Astrocyte of the spinal cord (primary cell): ENCODE measurements at places on chromosomes 7 and 10.
A peak's percentile ranks its signal among the peaks of the same experiment; 100 is the strongest.

DNA sequence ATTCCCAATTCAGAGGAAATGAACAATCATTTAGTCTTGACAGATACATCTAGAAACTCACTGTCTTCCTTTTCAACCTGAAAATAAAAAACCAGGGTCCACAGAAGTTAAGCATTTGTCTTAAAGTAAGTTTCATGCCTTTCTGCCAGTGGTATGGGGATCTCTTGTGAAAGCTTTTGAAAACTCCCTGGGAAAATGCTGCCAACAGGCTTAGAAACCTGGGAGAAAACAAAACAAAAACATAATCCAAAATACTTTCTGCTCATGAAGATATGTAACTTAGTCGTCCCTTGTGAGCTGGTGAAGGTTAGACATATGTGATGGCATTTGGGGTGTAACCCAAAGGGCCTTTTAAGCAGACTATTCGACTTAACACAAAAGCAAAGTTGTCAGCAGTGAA is 66.4 kb upstream of the ZNF438 start:
- DNase-seq: no peak

- no peak for DNase-seq
These were observed 20.0 kb upstream of the GPR146 start for GRCh38 chr7:1024331-1024841.

DNA sequence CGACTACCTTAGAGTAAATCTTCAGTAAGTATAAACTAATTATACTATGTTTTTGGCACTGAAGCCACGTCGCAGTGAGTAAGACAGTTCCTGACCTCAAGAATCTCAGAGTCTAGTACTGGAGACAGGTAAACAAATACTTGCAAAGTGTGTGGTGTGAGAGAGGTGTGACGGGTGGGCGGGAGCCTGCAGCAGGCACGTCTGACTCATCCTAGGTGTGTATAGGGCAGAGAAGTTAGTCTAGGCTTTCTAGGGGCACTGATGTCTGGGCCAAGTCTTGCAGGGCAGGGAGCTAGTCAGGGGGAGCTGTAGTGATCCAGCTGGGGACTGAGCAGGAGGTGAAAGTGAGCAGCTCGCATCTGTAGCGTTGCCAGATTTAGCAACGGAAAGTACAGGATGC is 35.9 kb upstream of the SFTPD start:
- DNase-seq: no peak

DNA sequence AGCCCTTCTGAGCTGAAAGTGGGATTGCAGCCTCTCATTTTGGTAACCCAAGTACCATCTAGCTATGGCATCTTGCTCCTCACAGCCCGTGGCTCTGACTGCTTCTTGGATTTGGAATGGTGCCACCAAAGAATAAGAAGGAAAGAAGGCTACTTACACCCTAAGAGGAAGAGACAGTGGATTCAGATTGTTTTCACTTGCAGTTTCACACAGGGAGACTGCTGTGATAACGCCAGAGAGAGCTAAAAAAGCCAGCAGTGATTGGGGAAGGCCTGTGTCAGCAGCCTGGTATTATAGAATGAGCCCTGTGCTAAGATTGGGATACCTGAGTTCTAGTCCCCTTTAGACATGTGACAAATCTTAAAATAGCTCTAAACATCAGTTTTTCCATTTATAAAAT is 3.6 kb upstream of the LRRC4 start:
- DNase-seq: no peak

DNA sequence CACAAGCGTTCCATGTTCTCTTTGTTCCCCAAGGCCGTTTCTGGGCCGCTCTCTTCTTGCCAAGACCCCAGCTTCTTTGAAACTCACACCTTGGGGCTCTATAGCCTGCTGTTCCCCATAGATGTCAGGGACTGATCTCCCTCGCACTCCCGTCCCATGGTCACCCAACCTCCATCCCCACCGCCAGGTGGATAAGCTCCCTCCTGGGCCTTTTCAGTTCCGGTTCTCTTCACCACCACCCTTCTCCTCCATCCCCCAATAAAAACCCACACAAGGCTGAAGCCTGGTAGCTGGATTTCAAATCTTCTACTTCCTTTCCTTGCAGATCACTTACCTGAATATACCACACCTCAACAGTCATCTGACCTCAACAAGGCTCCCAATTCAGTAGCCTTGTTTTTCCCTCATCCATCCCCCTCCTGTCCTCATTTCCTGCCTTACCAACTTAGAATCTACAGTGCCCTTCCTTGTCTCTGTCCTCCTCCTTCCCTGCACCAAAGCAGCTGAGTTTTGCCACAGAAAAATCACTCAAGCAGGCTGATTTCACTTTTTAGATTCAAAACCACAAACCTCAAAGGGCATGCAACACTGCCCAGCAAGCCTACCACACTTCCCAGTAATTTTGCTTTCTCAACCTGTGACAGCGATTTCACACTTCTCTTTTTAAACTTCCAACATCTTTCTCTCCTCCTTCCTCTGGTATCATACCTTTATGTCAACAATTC is 7.7 kb downstream of the SLC37A3 start:
- DNase-seq: peak; percentile 43

GRCh38 chr10:119191881-119192280 is 13.3 kb upstream of the PRDX3 start:
- no peak for DNase-seq

- peak; percentile 5 for DNase-seq
These were observed 84.0 kb upstream of the TMEM248 start for GRCh38 chr7:66837007-66837406.

DNA sequence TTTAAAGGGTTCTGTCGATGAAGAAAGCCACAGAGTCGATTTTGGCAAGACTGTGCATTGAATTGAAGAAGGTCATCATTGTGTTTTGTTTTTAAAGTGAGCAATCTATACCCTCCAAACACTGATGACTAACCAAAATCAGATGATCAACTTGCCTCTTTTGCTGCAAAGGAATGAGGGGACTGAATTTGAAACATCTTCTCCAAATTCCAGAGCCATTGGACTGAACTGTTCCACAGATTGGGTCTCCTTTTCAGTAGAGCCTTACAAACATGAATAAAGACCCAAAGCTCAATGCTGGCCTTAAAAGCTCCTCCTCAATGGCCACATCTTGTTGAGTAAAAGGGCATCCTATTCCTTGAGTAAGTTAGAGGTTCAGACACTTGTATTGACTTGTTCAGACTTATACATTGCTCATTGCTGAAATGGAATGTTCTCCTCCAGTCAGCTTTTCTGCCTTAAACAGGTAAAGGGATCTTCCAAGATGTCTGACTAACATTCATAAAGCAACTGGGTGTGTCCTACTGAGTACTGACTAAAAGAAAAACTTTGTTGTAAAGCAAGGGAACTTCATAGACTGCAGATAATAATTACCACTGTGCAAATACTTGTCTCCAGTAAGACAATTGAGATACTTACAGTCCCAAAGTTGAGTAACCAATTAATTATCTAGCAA is 630.6 kb downstream of the KCNMA1 start:
- peak; percentile 8 for DNase-seq

- peak; percentile 85 for DNase-seq
These were observed 166.3 kb downstream of the LCOR start for GRCh38 chr10:96998329-96998888.

GRCh38 chr7:116095396-116095795 is 64.8 kb upstream of the TFEC start:
- DNase-seq: no peak

- DNase-seq: no peak
These were observed 45.8 kb downstream of the RNLS start for GRCh38 chr10:88537322-88537721.

DNA sequence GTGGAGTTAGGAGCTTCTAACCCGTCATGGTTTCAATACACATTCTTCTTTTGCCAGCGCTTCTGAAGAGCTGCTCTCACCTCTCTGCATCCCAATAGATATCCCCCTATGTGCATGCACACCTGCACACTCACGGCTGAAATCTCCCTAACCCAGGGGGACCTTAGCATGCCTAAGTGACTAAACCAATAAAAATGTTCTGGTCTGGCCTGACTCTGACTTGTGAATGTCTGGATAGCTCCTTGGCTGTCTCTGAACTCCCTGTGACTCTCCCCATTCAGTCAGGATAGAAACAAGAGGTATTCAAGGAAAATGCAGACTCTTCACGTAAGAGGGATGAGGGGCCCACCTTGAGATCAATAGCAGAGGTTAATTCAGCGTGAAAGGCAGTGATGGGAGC is 22.4 kb downstream of the PRSS2 start:
- peak; percentile 30 for DNase-seq

DNA sequence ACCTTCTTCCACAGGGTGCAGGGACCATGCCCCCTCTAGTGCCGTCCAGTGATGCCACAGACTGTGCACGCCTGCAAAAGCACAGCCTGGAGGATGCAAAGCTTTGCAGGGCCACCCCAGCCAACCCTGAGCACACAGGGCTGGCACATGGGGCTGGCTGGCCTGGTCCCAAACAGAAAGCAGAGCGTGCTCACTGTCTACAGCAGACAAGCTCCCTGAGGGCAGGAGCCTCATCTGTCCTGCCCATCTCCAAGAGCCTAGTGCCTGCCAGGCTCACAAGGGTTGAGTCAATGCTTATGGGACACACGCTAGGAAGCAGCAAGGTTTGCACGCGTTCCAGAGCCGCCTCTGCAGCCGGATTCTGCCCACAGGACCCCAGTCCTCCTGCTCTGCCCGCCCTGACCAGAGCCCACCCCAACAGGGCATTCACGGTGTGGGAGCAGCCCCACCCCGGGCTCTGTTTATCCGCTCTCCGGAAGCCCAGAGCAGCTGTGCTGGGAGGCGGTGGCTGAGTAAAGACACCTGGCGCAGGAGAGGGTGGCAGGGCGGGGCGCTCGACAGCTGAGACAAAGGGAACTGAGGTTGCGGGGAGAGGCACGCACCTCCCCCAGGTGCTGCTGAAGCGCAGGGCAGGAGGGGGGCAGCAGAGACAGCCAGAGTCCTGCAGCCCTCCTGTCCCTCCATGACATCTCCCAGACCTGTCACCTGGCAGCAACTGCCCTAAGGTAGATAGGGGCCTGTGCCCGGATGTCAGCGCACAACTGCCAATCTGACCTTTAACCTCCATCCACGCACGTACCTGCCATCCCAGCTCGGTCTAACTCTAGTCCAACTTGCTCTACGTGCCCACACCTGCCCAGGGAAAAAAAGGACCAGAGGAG is 4.3 kb downstream of the KCNH2 start:
- DNase-seq: no peak

GRCh38 chr7:52797801-52798200 is 237.6 kb upstream of the POM121L12 start:
- no peak for DNase-seq

DNA sequence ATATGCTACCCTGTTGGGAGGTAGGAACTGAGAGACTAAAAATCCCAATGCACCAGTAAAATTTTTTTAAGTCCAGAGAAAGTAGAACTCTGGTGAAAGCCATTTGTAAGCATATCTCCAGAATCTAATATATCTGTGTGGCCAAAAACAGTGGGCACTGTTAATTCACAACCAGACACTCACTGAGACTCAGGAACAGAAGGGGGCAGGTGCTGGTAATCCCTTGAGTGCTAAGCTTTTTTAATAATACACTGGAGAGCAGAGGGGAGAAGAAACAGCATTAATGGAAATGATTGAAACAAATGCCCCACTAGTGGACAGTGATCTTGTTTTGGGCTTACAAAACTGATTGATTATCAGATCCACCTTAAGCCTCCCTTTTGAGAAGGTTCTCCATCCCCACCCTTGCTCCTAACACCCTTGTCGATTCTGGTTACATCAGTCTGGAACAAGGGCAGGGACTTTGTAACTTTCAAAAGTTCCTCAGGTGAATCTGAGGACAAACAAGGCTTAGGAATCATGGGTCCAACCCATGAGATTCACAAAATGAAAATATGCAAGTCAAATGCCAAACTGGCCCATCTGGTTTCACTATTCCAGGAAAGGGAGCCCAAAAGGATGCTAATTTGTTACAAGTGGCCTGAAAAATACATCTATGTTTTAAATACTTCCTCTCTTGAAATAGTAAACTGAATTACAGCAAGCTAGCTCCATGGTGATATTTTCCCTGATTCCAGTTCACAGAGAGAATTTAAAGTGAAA is 29.7 kb downstream of the PLXNA4 start:
- DNase-seq: peak; percentile 18

DNA sequence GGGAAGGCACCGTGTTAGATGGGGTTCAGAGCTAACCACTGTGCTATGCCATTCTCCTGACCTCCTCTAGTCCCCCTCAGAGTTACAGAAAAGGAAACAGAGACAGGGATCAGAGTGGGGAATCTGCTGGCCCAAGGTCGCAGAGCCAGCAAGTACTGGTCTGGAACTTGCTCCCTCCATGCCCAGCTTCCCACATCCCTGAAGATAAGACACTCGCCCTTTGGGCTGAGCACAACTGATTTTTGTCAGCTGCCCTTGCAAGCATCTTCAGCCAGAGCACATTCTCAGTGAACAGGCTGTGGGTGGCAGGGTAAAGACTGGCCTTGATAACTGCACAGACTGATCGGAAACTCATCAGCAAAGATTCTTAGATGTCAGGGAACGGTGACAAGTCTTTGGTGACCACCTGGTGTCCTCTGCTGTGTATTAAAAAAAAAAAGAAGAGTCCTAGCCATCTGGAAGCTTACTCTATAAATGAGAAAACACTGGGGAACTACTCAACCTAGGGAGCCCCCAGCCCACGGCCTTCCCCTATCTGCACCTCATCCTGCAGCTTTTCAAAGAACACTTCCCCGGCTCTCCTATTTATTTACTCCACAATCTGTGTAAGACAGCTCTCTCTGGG is 1.3 kb upstream of the SORBS1 start:
- no peak for DNase-seq

GRCh38 chr7:120941064-120941463 is 9.5 kb upstream of the ING3 start:
- no peak for DNase-seq

- DNase-seq: peak; percentile 49
These were observed 165.4 kb downstream of the ADAM12 start for GRCh38 chr10:126222736-126223511.

DNA sequence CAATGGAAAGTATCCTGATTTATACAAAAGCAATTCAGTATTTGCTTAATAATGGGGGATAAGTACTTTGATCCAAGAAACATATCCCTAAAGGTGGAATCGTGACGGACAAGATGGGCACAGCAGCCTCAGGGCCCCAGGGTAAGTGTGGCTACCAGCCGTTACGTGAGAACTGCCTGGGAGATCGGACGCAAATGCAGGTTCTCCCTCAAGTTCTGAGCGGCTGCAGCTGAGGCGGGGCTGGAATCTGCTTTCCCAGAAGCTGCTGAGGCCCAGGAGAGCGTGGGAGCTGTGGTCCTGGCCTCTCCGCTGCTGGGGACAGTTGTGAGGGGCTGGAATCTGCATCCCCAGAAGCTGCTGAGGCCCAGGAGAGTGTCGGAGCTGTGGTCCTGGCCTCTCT is 13.5 kb downstream of the FOXL3 start:
- DNase-seq: no peak

- DNase-seq: no peak
These were observed 36.4 kb downstream of the OR13A1 start for GRCh38 chr10:45278860-45279498.

- no peak for DNase-seq
These were observed 95.0 kb downstream of the PON1 start for GRCh38 chr7:95229301-95229700.
